ENCODE measurements at places on chromosomes 13 and 19.
A peak's percentile ranks its signal among the peaks of the same experiment; 100 is the strongest.

GRCh38 chr19:29485293-29485692 is 40.5 kb upstream of the VSTM2B start:
- DNase-seq = no peak

- no peak for DNase-seq
Observed at GRCh38 chr13:94236872-94237271, 242.6 kb downstream of the DCT start.

DNA sequence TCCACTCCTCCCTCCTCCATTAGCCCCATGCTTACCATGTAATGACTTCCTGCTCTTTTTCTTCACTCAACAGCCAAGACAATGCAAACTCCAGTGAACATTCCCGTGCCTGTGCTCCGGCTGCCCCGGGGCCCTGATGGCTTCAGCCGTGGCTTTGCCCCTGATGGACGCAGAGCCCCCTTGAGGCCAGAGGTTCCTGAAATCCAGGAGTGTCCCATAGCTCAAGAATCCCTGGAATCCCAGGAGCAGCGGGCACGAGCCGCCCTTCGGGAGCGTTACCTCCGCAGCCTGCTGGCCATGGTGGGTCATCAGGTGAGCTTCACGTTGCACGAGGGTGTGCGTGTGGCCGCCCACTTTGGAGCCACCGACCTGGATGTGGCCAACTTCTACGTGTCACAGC is 2.9 kb upstream of the PPP1R37 start:
- DNase-seq = no peak

DNA sequence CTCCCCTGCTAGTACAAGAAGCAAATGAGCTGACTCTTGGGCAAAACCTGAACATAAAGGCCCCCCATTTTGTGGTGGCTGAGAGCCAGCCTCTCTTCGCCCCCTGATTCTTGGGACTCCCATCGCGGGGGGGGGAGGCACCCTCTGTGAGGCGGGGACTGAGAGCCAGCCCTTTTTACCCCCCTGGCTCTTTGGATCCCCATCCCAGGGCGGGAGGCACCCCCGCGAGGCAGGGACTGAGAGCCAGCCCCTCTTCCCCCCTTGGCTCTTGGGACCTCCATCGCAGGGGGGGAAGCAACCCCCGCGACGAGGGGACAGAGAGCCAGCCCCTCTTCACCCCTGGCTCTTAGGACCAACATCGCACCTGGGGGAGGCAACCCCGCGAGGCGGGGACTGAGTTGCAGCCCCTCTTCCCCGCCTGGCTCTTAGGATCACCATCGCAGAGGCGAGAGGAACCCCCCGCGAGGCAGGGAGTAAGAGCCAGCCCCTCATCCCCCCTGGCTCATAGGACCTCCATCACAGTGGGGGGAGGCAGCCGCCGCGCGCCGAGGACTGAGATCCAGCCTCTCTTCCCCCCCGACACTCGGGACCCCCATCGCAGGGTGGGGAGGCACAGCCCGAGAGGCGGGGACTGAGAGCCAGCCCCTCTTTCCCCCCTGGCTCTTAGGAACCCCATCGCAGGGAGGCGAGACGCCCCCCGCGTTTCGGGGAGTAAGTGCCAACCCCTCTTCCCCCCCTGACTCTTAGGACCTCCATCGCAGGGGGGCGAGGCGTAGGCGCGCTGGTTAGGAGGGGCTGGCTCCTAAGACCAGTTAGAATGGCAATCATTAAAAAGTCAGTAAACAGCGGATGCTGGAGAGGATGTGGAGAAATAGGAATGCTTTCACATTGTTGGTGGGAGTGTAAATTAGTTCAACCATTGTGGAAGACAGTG is 2428.4 kb upstream of the PCDH20 start:
- no peak for DNase-seq

DNA sequence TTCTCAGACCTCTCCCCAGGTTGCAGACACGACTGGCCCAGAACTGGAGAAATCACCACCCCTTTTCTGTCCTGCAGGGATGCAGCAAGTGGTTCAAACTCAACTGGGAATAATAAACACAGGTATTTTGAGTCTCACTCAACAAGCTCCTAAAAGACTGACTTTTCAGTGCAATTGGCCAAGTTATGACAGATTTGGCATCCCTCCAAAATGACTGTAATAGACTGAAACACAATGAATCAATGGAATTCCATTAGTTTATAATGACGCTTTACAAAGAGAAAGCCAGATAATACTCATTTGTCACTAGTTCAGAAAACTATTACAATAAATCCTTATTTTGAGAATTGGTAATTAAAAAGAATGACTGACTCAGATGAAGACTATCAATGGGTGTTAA is 38.1 kb downstream of the MIPEP start:
- DNase-seq = no peak

GRCh38 chr13:40379196-40379595 is 287.2 kb downstream of the FOXO1 start:
- no peak for DNase-seq

- no peak for DNase-seq
Observed at GRCh38 chr13:83223546-83223945, 658.7 kb downstream of the SLITRK1 start.

DNA sequence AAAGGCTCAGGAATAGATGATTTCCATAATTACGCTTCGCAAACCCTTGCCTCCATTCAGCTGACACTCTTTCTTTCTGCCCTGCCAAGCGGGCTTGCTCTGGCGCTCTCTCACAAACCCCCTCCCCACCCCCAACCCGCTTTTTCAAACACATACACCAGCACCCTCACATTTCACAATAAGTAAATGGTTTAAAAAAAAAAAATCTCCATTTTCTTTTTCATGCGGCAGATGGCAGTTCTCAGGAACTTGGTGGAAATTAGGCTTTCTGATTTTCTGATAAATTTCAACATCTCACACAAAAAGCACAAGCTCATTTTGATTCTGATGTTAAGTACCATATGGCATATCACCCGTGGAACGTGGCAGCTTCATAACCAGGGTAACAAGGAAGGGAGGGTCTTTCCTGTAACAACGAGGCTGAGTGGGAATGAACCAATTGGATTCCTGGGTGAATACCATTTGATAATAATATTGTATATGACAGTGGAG is 43.8 kb downstream of the C13orf42 start:
- DNase-seq = peak; percentile 95

DNA sequence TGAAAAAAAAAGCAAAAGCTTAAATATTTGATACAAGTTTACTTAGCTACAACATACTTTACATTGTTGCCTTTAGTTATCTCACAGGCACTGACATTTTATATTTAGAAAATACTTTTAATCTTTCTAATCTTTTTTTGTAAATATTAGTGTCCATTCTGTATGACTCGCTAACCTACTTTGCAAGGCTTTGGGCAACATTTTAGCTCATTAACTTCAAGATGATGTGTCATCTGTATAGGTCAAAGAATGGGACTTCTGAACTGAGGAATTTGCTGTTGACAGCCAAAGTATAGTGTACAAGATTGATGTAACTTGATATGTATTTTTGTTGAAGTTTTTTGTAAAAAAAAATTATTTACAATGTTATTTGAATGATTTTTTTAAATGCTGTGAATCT is 2.7 kb upstream of the C1QTNF9 start:
- no peak for DNase-seq

DNA sequence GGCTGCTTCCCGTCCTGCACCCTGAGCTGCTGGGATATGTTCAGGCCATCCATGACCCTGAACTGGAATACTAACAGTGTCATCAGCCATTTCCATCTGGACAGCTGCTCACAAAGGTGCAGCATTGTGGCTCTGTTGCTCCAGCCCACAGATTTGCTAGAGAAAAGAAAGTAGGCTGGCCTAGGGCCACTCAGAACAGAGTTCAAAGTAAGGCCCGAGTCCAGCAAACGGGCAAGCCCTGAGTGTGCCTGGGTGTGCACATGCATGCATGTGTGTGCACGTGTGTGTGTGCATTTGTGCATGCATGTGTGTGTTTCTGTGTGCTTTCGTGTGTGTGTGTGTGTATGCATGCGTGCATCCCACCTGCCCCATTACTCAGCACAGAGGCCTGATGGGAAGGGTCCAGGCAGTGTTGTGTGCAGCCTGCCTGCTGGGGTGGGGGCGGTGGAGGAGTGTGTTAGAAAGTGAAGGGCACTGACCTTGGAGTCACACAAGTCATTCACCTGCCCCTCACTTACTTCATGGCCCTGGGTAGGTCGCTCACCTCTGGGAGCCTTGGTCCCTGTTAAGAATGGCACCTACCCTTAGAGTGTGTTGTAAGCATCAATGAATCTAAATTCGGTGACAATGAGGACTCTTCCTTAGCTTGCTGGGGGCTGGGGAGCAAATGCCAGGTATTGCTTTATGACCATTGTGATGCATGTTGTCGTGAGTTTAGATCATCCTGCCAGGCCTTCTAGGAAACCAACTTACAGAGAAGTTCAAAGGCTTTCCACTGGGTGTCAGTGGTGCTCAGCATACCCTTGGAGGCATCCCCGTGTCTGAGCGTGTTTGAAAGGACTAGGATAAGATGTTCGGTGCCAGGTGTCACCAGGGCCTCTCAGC is 53.2 kb downstream of the GPR12 start:
- peak; percentile 54 for DNase-seq

GRCh38 chr19:906480-906879 is 6.5 kb downstream of the R3HDM4 start:
- DNase-seq = no peak

GRCh38 chr13:32001154-32001768 is 30.3 kb upstream of the FRY start:
- DNase-seq = peak; percentile 57

DNA sequence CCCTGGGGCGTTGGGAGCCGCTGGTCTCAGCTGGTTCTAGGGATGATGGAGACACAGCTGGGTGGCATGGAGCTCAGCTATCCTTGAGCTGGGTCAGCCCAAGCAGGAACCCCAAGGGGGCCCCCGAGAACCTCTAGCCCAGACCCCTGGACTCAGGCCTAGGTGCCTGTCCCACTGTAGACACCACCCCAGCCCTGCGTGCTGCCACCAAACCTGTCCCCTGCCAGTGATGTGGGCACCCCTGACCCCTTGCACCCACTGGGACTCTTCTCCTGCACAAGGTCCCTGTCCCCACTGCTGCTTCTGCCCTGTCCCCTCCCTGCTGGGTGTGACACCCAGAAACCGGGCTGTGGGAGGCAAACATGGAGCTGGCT is 26.8 kb downstream of the CEBPA start:
- no peak for DNase-seq

DNA sequence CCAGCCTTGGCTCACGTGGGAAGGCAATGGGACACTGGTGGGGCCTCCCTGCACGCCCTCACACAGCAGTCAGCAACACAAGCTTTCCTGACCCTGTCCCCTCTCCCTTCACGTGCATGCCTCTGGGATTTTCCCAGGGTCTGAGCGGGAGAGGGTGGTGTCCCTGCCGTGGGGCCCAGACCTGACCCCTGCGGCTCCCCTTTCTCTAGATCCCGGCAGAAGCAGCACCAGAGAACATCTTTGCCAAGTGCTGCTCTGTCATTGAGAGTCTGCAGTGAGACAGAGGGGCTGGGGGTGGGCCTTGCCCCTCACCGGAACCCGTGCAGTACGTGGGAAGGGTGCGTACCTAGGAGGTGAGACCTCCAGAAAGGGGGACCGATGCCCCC is 12.6 kb downstream of the KHSRP start:
- no peak for DNase-seq

DNA sequence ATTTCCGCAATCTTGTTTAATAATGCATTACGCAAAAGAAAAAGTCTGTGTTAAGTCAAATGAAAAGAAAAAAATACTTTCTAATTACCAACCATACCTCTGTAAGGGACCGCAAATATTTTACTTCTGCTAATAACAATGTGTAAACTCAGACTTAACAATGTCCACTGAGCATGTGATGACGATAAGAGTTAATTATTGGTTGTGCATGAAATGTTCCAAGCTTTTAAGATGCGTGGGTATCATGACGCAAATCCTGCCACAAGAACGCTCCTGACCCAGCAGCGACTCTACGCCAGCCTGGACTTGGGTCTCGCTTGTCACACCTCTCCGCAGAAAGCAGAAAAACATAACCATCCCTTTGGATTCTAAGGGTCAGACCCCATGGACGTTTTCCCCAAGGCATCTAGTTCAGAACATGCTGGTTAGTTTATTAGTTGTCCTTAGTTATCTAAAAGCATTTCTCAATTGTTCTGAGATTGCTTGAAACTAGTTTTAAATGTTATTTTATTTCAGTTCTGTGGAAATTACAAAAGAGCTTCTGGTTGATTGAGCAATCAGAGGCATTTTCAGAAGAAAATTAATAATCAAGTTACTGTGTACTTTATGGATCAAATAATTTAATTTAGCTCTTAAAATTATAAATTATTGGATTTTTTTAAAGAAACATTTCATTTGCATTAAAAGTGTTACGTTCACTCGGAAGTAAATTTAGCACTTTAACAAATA is 779.9 kb upstream of the ARGLU1 start:
- peak; percentile 82 for DNase-seq

GRCh38 chr19:2327773-2328400 is 499 bp downstream of the LSM7 start:
- peak; percentile 82 for DNase-seq

DNA sequence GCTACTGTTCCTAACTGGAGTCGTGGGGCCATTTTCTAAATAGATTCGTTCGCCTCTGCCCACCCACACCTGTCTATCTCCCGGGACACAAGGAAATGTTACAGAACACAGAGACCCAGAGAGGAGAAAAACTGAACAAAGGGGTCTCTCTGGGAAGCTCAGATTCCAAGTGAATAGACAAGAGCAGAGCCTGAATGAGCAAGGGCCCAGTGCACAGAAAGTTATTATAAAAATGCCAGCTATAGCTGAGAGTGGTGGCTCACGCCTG is 27.2 kb upstream of the FEM1A start:
- DNase-seq = peak; percentile 85

- DNase-seq = no peak
Observed at GRCh38 chr19:21047716-21048115, 27.3 kb downstream of the ZNF430 start.

DNA sequence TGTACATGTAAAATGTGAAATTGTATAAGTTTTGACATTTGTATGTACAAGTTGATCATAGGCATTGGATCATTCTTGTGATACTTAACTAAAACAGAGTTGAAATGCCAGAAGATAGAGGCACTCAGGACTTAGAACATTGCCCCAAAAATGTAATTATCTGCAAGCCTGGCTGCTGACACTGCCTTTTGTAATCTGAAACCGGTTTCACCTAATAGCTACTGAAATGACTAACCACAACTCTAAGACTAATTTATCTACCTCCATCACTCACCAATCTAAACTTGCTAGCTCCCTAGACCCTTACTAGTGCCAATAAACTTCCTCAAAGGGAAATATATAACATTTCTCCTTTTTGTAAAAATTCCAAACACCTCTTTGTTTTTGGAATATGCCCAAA is 2596.2 kb downstream of the PCDH9 start:
- peak; percentile 48 for DNase-seq

- DNase-seq = no peak
Observed at GRCh38 chr19:1648920-1649541, 3.4 kb downstream of the TCF3 start.

Measured in NCI-H69 (cell line).